ENCODE measurements at places on chromosomes 7 and 10. TPM values are rescaled to one million over a fixed set of nuclear protein-coding genes. Genes with fewer than 3 reads are reported as not detected.

TRIM73 gene
- total RNA-seq, result 0.18 TPM

DNA sequence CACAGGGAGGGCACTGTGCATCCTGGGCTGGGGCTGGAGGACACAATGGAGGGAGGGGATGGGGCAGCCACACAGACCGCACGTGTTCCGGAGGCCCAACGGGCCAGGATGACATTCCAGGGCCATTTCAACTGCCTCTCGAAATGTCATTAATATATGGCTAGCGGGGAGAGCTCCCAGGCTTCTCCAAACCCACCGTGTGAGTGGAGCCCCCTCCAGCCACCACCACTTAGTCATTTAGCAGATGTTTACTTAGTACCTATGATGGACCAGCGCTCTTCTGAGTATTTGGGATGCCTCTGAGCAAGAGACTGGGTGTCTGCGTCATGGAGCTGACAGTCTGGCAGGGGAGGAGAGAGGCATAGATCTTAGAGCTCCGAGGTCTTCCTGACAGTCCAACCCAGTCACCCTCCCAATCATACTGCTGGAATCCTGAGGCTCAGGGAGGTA is 107.3 kb downstream of the ZMIZ1 start:
- peak; percentile 95 for DNase-seq

DNA sequence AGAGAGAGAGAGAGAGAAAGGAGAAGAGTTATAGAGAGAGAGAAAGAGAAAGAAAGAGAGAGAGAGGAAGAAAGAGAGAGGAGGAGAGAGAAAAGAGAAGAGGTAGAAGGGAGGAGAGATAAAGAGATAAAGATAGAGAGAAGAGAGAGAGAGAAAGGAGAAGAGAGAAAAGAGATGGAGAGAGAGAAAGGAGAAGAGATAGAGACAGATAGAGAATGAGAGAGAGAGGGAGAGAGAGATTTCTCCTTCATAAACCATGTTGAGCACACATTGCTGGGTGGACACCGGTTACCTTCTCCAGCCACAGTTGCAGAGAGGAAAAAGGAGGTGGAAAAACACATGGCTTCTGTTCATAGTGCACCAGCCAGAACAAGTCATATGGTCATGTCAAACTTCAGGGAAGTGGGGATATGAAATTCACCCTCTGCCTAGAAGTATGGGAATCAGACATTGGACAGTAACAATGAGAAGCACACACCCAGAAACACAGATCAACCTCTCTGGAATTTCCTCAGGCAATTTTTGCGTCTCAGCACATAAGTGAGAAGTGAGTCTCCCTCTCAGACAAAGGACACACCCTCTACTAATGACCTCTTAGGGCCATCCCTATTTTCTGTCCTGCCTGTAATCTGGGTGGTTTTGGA is 172.5 kb upstream of the SVIL start:
- peak; percentile 82 for DNase-seq

DNAH11 gene
- total RNA-seq, result under 0.01 TPM

- DNase-seq, result no peak
Observed at GRCh38 chr10:6986927-6987326, 406.9 kb upstream of the PRKCQ start.

CALD1 gene
- 532 TPM for total RNA-seq

GRCh38 chr7:75667938-75668337 is 70.8 kb downstream of the HIP1 start:
- no peak for DNase-seq

DNA sequence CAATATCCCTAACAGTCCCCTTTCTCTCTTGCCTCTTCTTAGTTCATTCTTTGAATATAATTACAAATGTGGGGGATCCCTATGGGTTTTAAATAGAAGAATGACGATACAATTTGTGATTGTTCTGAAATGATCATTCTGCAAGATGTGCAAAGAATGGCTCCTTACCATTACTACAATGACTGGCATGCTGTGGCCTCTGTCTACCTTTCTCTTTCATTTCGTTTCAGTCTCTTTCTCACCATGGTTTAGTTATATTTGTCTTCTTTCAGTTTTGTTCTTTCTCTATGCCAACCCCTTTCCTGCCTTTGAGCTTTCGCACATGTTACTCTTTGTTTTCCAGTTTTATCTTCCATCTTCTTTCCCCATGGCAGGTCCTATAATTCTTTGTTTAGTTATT is 176.5 kb downstream of the SUGCT start:
- DNase-seq, result no peak

Data from IMR-90 (cell line).